WTC11 (cell line): ENCODE measurements at places on chromosomes 1 and 21.

DNA sequence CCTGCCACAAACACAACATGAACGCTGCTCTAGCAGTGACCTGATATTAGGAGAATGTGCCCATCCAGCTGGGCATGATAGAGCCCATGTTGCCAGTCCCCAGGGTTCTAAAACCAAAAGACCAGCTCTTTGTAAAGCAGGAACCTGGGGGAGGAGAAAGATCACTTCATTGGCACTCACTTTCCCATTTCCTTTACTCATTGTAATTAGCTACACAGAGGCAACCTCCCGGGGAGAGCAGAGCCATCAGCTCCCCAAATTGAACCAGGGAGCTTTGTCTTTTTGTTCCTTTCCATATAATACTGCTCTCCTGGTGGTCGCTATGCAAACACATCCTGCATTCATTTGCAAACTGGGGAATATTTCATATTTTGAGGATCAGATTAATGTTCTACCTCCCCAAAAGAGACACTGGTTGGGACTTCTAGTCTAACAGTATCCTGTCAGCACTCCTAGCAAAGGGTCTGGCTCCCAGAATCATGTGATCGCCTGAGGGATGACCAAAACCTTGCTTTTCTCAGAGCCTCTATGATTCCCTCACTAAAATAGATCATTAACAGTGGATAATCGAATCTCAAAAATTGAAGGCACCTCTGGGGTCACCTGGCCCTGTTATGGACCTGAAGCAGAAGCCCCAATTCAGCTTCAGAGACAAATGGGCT lies 76.7 kb upstream of the CD1D start:
- DNase-seq: no peak

DNA sequence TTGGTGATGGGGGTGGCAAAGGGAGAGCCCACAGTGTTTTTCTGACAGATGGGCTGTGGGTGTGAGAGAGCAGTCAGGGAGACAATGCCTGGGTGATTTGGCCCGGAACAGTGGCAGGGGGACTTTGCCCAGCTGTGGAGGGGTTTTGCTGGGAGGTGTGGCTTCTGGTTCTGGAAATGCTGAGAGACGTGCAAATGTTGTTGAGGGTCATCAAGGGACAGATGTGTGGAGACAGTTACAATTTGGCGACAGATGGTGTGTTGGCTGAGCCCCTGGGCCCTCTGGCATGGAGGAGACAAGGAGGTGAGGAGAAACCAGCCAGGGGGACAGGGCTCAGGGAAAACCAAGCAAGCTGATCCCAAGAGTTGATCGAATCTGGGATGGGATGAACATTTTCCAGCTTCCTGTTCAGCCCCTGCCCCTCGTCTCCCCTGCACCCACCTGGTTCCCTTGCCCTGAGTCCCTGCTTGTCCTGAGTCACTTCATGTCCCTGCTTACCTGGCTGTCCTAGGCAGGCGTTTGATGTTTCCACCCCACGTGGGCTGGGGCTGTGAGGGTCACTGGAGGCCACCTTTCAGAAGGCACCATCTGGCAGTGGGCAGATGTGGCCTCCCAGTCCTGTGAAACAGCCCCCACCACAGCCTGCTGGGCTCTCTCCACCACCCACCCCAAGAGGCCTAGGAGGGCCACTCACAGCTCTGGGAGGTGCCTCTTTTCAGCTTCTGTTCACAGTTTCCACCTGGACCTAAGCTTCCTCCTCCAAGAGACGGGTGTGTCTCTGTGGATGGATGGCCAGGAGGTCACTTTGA lies 15.8 kb upstream of the ZNF678 start:
- no peak for DNase-seq

DNA sequence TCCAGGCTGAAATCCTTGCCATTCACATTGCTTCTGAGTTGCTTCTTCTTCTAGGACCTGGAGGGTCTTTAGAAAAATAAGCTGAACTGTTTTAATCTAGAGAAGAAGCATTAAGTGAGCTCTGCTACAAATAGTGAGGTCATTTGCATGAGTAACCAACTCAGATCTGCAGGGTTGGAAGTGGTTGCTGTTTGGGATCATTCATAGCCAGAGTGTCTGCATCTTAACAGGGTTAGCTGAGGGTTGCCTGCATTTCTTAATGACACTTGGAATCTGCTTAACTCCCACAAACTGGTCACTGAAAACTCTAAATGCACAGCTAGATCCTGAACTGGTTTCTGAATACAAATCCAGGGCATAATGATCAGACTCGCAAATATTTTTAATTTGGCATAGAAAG lies 9.9 kb downstream of the CNIH3 start:
- DNase-seq: no peak

GRCh38 chr1:161001525-161001924 lies 19.4 kb downstream of the F11R start:
- DNase-seq: no peak

DNA sequence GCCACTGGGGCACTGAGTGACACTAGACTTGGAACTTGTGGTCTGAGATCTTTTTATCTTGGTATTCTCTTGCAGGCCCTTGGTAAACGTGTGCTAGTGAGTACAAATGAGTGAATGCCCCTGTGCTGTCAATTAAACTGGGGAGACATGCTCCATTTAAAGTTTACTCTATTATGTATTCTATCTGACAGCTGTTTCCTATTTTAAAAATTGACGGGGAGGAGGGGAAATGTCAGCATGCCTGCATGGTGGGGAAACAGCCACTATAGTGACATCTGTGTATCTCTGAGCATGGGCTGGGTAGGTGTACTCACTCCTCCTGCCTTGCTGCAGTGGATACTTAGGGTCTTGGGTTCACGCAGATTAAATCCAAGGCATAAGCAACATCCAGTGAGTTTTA lies 59.0 kb upstream of the IKBKE start:
- no peak for DNase-seq

GRCh38 chr1:85048296-85049064 lies at the start of gene MCOLN3:
TSS of gene MCOLN3 (minus strand) at chr1:85048500. CDS start at chr1:85045360, 3,140 bp downstream.
- peak; percentile 68 for DNase-seq

GRCh38 chr1:71766748-71767147 lies 515.6 kb downstream of the NEGR1 start:
- no peak for DNase-seq

DNA sequence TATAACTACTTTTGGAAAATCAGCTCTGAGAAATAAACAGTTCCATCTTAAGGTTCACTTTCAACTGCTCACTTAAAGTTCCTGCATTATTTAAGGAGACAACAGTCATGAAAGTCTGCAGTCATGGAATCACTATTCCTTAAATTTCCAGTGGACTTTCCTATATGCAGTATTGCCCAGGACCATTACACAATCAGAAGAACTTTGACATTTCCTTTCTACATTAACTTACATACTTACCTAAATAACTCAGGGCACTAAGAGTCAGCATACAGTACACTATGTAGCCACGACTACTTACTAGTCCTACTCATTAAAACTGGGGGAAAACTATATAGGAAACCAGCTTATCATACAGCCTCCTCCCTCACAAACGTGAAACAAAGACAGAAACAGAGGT lies 220.1 kb downstream of the SLC45A1 start:
- DNase-seq: no peak

DNA sequence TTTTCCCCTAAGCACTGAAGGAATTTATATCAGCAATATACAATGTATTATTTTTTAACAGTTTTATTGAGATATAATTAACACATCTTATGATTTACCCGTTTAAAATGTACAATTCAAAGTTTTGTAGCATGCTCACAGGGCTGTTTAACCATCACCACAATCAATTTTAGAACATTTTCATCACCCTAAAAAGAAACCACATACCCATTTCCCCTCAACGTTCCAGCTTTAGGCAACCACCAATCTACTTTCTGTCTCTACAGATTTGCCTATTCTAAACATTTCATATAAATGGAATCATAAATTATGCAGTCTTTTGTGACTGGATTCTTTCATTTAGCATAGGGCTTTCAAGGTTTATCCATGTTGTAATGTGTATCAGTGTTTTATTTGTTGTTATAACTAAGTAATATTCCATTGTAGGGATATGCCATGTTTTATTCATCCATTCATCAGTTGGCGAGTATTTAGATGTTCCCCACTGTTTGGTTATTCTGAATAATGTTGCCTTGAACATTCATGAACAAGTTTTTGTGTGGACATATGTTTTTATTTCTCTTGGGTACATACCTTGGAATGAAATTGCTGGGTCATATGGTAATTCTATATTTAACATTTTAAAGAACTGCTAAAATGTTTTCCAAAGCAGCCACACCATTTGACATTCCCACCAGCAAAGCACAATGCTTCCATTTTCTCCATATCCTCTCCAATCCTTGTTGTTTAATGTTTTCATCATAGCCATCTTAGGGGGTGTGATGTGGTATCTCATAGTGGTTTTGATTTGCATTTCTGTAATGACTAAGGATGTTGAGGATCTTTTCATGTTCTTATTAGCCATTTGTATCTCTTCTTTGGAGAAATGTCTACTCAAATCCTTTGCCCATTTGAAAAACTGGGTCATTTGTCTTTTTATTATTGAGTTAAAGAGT lies 188.5 kb downstream of the TM2D1 start:
- DNase-seq: no peak

GRCh38 chr21:43332861-43333297 lies 94.1 kb downstream of the SIK1 start:
- DNase-seq: peak; percentile 28

DNA sequence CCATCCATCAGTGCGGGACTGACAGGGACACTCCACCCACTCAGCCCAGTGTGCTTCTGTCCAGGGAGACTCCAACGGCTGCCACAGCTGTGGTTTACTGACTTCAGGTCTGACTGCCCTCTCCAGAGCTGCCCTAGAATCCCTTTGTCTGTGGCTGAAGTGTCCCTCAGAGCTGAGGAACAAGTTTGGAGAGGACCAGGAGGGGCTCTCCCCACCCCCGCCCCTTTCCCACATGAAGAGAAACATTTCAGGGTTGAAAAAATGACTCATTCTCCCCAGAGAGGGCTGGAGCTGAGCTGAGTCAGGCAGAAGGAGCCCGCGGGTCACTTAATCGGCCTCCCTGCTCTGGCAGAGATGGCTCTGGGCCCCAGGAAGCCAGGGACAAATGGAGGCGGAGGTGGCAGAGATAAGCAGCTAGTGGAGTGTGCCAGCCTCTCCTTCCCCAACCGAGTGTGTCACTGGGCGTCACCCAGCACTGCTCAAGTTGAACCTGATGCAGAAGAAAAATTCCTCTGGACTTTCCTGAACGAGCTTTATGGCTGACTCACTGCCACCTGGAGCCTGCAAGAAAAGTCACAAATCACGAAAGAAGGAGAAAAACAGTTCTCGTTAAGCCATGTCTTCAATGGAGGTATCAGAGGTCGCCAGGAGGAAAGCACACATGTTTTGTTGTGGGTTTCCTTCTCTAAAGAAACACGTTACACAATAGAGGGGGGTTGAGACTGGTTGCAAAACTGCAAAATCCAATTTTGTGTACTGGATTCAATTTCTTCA lies 34.3 kb upstream of the ECE1 start:
- DNase-seq: no peak

- DNase-seq: no peak
Measured at GRCh38 chr1:15323989-15324868, 77.2 kb downstream of the FHAD1 start.

DNA sequence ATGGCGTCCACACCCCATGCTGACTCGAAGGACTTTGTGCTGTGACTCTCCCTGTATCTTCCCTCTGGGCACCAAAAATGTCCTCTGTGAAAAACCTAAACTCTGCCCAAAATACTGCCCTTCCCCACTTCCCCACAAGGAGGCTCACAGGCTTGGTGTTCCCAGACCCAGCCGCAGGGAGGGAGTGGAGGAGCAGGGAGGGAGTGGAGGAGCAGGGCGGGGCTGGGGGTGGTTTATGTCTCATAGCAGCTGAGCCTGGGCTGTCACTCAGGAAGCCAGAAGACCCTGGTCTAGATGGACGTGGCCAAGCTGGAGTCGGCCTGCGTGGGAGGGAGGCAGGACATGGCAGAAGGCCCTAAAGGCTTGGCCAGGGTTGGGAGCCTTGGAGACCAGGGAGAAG lies 461.7 kb downstream of the PTPRU start:
- peak; percentile 70 for DNase-seq

- peak; percentile 23 for DNase-seq
Measured at GRCh38 chr21:45322960-45323461, 35.3 kb upstream of the POFUT2 start.

GRCh38 chr1:77540501-77541161 lies 141.8 kb downstream of the ZZZ3 start:
- no peak for DNase-seq

DNA sequence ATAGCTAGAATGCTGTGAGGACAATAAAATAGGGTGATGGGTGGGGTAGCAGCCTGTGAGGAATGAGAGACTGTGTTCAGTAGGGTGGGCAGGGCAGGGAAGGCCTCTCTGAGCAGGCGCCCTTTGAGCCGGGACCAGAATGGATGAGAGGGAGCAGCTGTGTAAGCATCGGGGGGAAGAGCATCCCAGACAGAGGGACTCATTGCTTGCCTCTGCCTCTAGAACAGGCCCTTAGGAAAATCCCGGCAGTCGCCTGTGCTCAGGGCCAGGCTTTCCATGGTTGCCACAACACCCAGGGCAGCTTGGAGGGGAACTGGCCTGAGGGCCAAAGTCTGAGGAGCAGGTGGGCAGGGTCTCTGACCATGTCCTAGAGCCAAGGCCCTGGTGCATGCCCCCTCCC lies 774 bp downstream of the SLC2A7 start:
- DNase-seq: no peak

- DNase-seq: no peak
Measured at GRCh38 chr21:32135401-32136363, 143.2 kb downstream of the MIS18A start.
